CD4-positive, alpha-beta T cell treated with Interleukin-4 for 4 hours (primary cell): ENCODE measurements at places on chromosomes 7 and 10.
A peak's percentile ranks its signal among the peaks of the same experiment; 100 is the strongest.

DNA sequence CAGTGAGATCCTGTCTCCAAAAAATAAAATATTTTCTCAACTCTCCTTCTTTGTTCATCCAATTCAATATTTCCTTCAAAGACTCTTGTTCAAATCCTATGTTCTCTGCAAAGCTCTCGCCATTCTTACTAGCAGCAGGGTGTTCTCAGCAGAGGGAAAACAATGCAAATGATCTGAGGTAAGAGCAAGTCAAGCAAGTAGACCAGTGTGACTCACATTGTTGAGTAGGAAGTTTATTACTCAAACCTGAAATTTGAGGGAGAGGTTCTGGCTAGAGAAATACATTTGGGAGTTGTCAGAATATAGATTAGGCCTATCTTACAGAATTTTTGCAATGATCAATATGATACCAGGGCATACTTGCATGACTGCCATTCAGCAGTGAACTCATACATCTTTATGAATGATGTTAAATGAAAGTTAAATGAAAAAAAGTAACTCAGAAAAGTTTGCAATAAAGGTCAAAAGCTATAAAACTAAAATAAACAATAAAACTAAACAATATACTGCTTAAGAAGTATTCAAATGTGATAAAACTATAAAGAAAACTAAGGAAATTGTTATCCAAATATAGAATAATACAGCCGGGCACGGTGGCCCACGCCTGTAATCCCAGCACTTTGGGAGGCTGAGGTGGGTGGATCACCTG lies 5.8 kb downstream of the IDE start:
- no peak for DNase-seq

GRCh38 chr10:11959966-11960365 lies 82.6 kb downstream of the UPF2 start:
- no peak for DNase-seq

DNA sequence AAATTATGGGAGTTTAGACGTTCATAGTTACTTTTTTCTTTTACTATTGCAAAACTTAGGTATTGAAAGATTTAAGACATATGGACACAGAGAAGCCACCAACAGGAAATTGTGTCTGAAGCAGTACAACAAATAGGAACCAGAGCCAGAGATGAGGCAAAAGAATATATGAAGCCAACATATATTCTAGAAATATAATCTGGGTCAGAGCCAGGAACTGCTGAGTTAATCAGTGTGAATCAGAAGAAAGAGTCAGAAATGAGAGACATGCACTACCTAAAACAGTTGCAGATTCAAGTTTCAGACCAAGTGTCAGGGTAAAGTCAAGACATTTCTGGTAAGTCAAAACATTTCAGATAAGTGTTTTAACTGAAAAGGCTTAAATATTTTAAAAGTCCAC lies 67.7 kb downstream of the DGKB start:
- DNase-seq, result no peak

GRCh38 chr7:121774563-121774962 lies 98.4 kb upstream of the PTPRZ1 start:
- no peak for DNase-seq

DNA sequence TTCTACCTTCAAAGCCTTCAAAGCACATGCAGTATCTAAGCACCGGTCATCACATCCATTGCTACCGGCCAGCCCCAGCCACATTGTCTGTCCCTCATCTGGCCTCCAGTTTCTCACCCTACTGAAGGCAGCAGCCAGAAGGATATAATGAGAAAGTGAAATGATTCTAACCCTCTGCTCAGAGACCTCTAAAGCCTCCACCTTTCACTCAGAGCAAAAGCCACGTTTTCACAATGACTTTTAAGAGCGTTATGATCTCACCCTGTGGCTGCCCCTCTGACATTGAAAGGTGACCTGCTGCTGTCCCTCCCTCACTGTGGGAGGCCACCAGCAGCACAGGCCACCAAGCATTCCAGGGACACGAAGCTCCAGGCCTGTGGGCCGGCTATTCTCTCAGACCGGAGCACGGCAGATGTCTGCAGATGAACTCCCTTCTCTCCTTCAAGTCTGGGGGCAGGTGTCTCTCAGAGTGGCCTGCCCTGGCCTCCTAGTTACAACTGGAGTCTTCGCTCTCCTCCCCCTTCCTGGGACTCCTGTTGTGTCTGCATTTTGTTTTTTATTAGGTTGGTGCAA lies 94.9 kb upstream of the EEPD1 start:
- DNase-seq, result no peak

- peak; percentile 20 for DNase-seq
Measured at GRCh38 chr7:28207486-28208158, 27.0 kb upstream of the JAZF1 start.
